Central memory CD4-positive, alpha-beta T cell (primary cell): ENCODE measurements at places on chromosomes 7 and 10.

DNA sequence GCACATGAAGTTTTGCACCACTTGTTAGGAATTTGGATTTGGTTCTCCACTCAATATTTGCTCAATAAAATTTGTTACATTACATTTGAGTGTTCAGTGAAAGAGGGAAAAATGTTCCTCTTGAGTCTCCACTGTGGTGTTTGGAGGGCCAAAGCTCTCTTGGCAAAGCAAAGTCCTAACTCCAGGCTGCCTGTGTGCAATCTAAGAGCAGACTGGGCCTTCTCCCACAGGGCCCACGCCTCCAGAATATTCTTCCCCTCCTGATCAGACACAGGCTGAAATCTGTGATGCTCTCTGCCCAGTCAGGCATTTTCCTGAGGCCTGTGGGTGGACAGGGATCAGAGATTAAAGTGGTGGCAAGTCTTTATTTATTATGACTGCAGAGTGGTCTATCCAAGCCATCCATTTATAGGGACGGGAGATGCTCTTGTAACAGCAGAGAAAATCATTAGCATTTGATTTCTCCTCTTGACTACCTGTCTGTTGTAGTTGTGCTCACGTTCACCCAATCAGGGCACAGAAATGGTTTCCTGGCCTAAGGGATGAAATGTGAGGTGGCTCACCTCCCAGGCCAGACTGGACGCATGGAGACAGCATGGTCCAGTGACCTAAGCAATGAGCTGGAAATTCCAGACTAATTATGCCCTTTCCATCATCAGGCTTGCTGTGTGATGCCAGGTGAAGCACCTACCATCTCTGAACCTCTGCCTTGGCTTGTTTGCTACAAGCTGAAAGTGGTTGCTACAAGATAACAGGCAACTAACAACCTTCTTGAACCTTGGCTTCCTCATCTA is 147.1 kb upstream of the NRBF2 start:
- DNase-seq, result no peak

DNA sequence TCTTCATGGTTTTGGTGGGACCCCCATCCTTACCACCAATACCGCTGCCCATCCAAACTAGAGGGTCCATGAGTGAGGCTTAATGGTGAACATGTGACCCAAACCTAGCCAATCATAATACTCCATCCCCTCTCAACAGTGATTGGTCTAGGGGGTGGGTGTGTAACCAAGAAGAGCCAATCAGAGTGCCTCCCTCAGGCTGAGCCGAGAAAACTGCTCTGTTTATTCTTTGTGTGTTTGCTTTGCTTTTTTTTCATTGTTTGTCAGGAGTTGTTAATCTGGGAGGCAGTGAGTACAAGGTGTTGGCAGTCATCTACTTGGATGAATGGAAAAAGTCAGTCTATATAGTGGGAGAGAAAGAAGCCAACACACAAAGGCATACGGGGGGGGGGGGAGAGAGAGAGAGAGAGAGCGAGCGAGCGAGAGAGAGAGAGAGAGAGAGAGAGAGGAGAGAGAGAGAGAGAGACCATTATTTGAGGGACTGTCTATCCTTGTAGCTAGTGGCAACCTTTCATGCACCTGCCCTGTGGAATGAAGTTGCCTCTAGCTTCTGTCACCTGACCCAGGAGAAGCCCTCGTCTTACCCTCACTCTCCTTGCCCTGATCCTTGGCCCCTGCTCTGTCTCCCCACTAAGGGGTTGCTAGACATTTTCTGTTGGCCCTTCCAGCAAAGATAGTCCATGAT is 441.7 kb downstream of the TYW1 start:
- no peak for DNase-seq

DNA sequence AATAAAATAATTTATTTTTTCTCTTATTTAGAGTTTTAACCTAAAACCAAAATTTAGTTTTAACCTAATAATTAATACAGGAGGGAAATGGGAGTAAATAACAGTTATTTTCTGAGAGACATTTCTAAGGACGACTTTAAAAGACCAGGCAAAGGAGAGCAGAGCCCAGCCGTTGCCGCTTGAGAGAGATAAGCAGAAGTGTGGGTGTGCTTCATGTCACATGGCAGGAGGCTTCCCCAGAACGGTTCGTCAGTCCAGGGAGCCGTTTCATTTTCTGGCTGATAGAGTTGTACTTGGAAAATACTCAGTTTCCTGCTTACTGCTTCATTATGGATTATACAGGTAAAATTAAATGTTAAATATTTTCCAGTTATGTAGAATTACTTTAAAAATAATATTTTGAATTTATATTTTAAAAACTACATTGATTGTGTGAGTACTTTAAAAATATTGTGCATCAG is 61.4 kb downstream of the ST7 start:
- no peak for DNase-seq

GRCh38 chr10:27950242-27950564 is 48.7 kb downstream of the ODAD2 start:
- DNase-seq, result no peak

- no peak for DNase-seq
Observed at GRCh38 chr10:101131962-101132635, 999 bp downstream of the TLX1 start.

DNA sequence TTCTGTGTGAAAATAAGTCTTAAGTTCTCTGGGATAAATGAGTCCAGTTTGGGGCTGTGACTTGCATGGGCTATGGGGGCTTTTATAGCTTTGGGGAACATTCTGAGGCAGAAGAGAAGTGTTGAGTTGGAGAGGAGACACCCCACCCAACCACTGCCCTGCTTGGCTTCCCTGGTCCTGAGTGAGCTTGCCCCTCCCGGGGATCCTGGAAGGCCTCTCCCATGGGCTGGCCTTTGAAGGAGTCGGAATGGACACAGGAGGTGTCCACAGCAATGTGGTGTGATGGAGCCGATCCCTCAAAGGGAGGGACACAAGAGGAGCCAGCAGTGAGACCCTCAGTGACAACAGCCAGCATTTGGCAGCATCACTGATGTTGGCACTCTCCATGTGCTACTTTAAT is 89.8 kb downstream of the GLRX3 start:
- no peak for DNase-seq

- no peak for DNase-seq
Observed at GRCh38 chr10:122219340-122219739, 51.8 kb upstream of the BTBD16 start.

DNA sequence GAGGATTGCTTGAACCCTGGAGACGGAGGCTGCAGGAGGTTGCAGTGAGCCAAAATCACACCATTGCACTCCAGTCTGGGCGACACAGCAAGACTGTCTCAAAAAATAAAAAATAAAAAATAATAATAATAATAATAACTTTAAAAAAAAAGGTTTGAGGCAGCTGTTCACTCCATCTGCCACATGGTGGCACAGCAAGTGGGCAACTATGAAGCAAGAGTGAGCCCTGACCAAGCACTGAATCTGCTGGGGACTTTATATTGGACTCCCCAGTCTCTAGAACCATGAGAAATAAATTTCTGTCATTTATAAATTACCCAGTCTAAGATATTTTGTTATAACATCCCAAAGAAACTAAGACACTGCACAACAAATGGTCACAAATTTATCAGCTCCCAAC is 14.6 kb upstream of the BRI3 start:
- no peak for DNase-seq

GRCh38 chr10:6346631-6347030 is 143.9 kb downstream of the PFKFB3 start:
- DNase-seq, result no peak

- no peak for DNase-seq
Observed at GRCh38 chr7:27899601-27900000, 159.6 kb downstream of the TAX1BP1 start.

GRCh38 chr7:41383596-41383995 is 319.3 kb downstream of the INHBA start:
- no peak for DNase-seq

GRCh38 chr10:71004176-71005075 is 116.1 kb upstream of the PCBD1 start:
- DNase-seq, result no peak

DNA sequence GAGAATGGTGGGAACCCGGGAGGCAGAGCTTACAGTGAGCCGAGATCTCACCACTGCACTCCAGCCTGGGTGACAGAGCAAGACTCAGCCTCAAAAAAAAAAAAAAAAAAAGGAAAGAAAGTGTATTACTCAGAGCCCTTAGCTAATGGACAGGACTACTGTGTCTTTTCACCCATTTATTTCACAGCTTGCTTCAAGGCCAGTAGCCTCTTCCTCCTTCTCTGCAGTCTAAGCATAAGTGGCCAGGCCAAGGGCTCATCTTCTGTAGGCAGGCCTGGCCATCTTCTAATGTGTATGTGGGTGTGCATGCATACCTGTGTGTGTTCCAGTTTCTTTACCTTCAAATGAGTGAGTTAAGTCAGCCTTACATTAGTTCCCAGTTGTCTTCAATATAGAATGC is 94.8 kb upstream of the GDF10 start:
- no peak for DNase-seq

GRCh38 chr10:103241262-103242011 is 4.2 kb upstream of the RPEL1 start:
- no peak for DNase-seq

DNA sequence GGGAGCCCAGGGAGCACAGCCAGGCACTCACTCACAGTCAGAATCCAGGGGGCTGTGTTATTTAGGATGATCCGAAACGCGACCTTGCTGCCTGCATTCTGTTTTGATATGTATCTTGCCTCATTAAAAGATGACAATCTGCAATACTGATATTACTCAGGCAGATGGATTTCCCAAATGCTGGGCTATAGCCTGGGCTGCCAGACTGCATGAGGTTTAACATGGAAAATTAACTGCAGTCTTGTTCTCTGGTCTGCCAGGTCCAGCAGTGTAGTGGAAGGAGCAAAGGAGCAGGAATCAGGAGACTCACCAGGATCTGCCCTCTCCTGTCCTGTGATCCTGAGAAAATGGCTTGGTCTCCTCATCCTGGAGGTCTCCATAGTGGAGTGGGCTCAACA is 258.1 kb downstream of the PAXIP1 start:
- DNase-seq, result no peak

- DNase-seq, result no peak
Observed at GRCh38 chr10:113754768-113755167, 3.3 kb downstream of the PLEKHS1 start.

- DNase-seq, result no peak
Observed at GRCh38 chr7:110544194-110544593, 546.7 kb upstream of the LRRN3 start.

DNA sequence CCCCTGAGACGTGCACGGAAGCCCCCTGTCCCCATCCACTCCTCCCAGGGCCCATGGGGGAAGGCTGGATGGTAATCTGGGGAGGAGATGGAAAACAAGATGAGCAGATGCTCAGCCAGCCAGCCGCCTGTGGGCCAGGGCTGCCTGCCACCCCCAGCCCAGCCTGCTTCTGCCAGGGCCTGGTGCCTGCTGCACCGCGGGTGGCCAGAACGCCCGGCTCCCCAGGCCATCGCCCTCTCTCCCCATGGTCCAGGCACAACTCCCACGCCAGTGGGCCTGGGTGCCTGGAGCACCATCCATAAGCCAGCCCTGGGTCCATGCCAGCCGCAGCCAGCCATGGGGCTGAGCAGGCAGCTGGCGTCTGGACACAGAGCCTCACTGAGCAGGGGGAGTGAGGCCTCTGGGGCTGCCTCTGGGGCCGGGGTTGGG is 57.2 kb upstream of the ELN start:
- DNase-seq, result no peak
